ENCODE measurements at places on chromosomes 6 and 20.

- DNase-seq = no peak
These were observed 4.6 kb upstream of the DDX27 start for GRCh38 chr20:49214571-49214970.

- peak; percentile 81 for DNase-seq
These were observed at the start of gene STX11 for GRCh38 chr6:144149894-144150709. STX11 (plus strand) TSS chr6:144150517; CDS start chr6:144186628, 36,111 bp downstream.

DNA sequence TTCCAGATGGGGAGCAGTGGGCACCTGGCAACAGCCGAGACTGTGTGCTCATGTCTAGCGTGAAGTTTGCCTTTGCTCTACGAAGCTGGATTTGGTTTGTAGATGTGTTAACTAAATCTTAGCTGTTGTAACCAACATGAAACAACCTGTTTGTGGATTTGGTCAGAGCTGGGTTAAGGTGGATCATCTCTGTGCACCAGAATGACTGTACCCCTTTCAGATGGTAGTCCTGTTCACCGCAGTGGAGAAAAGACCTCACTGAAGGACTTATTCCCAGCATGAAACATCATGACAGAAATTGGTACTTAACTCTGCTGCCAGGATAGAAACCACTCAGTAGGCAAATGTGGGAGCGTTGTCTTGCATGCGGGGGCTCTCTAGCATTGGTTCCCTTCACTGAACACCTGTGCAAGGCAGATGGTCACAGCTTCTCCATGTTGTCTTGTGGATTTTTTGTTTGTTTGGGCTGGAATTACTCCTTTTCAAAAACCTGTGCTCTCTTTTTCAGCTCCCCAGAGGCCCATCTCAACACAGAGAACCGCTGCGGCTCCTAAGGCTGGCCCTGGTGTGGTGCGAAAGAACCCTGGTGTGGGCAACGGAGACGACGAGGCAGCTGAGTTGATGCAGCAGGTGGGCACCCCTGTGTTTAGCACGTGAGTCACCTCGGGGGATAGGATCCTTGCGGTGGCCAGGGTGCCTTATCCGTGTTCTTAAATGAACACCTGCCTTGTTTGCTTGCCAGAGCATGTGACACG is 19.3 kb upstream of the EFCAB8 start:
- DNase-seq = no peak

GRCh38 chr6:41722969-41723529 is 12.4 kb downstream of the TFEB start:
- no peak for DNase-seq

GRCh38 chr6:120005292-120005976 is 655.9 kb upstream of the MAN1A1 start:
- DNase-seq = no peak

GRCh38 chr6:159722655-159723054 is 4.7 kb upstream of the WTAP start:
- DNase-seq = no peak

- DNase-seq = no peak
These were observed 522.2 kb upstream of the JAG1 start for GRCh38 chr20:11195899-11196558.

- DNase-seq = no peak
These were observed 7.2 kb downstream of the MAP3K4 start for GRCh38 chr6:160998766-160999165.

GRCh38 chr6:8442150-8442549 is 6.8 kb upstream of the SLC35B3 start:
- no peak for DNase-seq

- no peak for DNase-seq
These were observed 779.7 kb upstream of the MAN1A1 start for GRCh38 chr6:120129228-120129627.

GRCh38 chr6:98094696-98095095 is 739.7 kb upstream of the POU3F2 start:
- no peak for DNase-seq
